ENCODE measurements at places on chromosomes 1 and 21.

- DNase-seq = no peak
These were observed 405.1 kb downstream of the VAV3 start for GRCh38 chr1:107559881-107560280.

GRCh38 chr1:245054507-245055270 is 100.1 kb upstream of the KIF26B start:
- DNase-seq = no peak

GRCh38 chr1:31790641-31791091 is 25.2 kb downstream of the SPOCD1 start:
- DNase-seq = no peak

DNA sequence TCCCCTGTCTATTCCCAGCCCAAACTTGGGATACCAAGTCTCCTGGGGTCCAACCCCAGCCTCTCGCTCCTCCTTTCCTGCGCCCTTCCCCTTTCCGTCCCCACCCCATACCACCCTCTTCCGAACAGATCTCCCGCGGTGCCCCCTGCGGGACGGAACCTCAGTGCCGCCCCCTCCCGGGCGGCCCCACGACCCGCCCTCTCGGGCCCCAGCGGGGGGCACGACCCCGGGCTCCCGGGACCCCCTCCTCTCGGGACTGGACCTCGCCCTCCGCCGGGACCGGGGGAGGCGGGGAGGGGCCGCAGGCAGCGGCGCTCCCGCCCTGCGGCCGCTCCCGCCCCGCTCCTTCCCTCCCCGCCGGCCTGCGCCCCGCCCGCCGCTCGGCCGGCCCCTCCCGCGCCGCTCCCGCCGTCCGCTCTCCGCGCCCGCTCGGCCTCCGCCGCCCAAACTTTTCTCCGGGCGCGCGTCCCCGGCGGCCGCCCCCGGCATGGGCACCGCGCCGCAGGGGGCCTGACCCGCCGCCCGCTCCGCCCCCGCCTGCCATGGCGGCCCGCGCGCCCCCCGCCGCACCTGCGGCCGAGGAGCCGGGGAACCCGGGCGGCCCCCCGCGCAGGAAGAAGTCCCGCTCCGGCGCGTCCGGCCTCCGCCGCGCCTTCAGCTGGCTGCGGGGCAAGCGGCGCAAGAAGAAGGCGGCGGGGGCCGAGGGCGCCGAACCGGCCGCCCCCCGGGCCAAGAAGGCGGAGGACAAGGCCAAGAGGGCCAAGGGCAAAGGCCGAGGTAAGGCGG is 39.0 kb upstream of the SYNC start:
- DNase-seq = peak; percentile 69

GRCh38 chr1:184860985-184861754 is 106.5 kb upstream of the EDEM3 start:
- no peak for DNase-seq

DNA sequence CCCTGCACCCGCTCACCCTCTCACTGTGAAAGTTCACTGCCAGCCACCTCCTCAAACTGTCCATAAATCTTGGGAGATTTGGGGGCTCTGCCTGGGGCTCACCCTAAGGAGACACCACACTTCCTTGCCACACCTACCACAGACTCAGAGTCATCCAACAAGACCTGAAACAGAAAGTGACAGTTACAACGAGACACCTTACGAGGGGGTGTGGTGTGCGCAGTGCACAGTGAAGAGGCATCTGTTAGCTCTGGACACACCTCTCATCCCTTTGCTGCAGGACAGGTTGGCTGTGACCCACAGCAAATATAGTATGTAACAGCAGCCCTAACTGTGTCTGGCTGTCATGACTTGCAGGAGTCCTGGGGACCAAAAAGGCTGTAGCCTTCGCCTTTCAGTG is 190.2 kb downstream of the NR5A2 start:
- DNase-seq = peak; percentile 25

- no peak for DNase-seq
These were observed 44.9 kb downstream of the C1orf198 start for GRCh38 chr1:230823426-230823825.

GRCh38 chr1:107434361-107434693 is 293.5 kb downstream of the NTNG1 start:
- no peak for DNase-seq

GRCh38 chr1:111195002-111195684 is 5.3 kb downstream of the DENND2D start:
- DNase-seq = no peak

GRCh38 chr1:55301912-55302311 is 86.7 kb upstream of the USP24 start:
- DNase-seq = no peak

DNA sequence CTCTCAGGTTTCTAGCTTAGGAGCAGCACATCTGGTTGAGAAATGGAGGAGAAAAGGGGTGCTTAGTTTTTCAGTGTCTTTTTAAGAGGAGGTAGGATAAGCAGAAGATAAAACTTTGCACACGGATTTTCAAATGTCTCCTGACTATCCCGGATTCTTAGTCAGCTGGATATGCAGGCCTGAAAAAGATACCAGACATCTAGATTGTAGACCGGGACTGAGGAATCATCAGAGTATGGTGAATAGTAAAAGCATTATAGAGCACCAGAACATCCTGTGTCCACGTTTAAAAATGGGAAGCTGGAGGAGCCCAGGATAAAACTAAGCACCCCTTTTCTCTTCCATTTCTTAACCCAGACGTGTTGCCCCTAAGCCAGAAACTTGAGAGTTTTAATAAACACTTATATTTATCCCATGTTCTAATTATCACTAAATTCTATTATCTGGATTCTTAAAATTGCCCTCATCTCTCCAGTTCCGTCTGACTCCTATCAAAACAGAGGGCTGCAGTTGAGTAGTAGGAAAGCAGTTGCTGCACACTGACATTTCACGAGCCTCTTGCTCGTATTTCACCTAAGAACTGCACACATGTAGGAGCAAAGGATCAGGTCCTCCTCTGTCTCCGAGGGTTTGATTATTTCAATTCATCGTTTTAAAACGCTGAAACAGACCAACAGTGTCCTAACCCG is 609 bp downstream of the PIGK start:
- peak; percentile 4 for DNase-seq

DNA sequence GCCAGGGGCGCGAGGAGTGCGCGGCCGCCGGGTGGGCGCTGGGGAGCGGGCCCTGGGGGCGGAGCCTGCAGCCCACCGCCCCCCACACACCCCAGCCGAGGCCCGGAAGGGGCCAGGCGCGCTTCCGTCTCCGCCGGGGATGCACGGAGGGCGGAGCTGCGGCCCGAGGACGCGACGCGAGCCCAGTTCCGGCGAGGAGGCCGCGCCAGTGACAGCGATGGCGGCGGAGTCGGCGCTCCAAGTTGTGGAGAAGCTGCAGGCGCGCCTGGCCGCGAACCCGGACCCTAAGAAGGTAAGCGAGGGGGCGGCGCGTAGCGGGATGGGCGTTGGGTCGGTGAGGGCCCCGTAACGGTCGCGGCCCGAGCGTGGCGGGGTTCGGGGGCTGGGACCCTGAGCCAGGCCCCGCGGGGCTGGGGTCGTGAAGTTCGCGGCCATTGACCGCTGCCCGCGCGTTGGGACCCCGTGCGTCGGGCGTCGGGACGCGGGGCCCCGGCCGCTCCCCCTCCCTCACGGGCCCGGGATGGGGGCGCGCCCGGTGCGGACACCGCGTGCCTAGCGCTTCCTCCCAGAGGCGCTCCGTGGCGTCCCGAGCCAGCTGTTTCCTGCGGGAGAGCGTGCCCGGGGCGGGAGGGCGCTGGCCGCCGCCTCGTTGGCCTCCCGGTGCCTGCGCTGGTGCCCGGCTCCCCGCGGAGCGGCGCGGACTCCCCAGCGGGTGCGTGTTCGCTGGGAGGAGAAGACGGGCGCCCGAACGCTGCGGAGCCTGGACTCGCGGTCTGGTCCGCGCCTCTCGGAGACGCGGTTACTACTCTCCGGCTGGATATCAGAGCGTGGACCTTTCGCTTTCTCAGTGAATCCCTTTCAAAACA is at the start of gene ELOA:
ELOA (plus strand) TSS at position 185 of the 866 bp plus-strand sequence; CDS start at position 218, 33 bp downstream.
- peak; percentile 96 for DNase-seq
